ENCODE measurements at places on chromosomes 1 and 21.

GRCh38 chr1:48730164-48730910 is 46.4 kb downstream of the BEND5 start:
- DNase-seq = no peak

DNA sequence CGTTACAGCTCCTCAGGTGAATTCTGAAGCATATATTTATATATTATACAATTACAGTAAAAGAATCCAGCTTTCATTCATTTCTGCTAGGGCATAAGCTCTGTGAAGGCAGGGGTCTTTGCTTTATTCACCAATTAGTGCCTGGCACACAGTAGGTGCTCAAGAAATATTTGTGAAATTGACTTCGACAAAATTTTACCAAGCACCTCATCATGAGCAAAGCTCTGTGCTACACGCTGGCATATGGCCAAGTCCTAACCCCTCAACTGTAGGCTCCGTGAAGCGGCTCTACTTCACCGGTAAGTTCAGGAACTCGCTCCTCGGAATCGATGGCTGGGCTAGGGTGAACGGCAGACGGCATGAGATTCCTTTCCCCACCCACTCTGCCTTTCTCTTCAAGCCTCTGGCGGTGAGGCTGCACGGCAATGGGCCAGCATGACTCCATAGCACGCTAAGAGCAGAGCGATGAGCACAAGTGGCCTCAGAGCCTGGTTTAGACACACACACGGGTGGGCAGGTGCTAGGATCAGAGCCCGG is 8.7 kb downstream of the C1orf174 start:
- DNase-seq = no peak

DNA sequence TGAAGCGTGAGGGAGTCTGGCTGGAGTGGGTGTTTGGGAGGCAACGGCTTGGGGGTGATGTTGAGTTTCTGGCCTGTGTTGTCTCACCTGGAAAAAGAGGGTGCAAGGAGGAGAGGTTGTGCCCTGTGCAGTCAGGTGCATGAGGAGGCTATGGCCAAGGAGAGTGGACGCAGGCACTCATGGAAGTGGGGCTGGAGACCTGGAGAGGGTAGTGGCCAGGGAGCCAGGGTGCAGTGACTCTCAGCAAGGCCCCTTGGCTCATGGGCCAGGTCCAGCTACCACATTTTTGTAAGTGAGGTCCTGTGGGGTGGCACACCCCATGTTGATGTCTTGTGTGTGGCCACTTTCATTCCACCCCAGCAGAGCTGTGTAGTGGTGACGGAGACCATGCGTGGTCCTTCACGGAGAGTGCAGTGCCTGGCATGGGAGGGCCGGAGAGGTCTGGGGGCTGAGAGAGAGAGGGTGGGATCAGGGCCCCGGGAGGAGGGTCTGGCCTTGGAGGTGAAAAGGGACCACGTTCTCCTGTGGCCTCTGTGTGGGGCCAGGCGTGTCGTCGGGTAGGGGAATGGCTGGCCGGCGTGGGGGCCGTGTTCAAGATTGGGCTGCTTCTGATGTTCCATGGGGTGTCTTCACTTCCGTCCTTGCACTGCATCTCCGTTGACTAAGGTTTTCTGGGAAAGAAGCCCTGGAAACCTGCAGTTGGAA is 6.1 kb downstream of the SNAP47 start:
- no peak for DNase-seq

GRCh38 chr1:57079454-57080157 is 113.8 kb upstream of the C8B start:
- DNase-seq = no peak

DNA sequence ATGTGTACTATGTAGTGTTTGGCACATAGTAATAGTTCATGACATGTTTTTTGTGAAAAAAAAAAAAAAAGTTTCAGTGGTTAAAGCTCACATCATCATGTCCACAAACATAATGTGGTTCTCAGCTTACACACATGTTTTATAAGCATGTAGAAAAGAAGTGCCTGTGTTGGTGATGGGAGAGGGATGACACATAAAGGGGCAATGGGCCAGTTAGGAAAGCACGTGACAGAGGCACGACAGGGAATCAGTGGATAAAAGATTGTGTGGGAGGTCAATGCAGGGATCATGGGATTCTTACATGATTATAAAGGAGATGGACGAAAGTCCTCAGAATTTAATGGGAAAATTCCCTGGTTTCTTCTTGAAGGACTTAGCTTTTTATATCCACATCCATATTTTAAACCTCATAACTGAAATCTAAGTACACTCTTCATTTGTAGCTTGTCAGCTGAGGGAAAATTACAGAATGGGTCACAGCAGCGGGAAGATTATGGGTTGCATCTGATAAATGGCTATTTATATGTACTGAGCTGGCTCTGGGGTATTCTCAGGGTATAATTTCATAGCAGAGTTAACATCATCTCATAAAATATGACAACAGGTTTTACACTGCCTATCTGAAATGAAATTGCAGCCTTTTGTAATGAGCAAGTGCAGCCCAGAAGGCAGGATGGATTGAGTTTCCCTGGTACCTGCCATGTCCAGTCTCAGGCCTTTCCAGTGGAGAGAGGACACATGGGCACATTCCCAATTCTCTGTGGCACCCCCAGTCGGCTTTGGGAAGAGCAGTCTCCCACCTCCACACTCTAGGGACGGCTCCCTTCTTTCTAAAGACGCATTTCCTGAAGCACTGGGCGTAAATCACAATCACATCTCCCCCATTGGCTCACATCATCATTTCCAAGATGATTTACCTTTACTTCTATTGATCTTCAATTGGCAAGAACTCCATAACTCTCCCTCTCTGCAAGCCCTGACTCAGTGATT is 42.3 kb upstream of the NHLH2 start:
- DNase-seq = no peak

DNA sequence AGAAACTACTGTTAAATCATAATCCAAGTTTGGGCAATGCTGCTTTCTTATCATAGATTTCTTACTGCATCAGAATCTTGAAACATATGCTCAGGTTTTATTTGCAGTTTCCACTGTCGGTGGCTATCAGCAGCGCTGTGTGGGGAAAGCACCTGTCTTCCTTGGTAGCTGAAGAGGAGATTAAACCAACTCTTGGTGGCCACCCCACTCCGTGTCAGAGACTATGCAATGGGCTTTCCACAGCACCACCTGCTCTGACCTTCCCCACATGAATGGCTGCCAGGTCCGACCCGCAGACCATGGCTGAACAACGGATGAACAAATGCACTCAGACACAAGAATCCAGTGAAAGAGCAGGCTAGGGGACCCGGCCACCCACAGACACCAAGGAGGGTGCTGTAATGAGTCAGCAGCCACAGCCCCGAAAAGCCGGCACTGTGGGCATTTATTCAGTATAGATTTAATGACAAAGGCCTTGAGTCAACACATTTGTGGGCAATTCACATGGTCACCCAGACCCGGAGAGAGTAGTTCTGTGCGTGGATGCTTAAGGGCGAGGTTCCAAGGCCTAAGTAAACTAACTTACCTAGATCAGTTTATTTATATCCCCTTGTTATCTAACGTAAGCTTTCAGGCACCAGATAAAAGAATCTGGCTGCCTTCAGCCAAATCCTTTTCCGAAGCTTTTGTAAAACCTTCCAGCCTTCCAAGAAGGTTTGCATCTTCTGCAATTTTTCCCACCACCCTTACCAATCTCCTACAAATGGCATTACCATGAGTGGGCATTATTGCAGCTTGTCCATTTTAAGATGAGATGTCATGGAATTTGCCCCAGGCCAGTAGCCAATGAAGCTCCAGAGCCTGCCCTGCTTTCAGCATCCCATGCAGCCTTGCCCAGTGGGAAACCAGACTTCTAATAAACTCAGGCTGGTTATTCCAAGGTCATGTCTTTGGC is 82.7 kb downstream of the HLCS start:
- no peak for DNase-seq

DNA sequence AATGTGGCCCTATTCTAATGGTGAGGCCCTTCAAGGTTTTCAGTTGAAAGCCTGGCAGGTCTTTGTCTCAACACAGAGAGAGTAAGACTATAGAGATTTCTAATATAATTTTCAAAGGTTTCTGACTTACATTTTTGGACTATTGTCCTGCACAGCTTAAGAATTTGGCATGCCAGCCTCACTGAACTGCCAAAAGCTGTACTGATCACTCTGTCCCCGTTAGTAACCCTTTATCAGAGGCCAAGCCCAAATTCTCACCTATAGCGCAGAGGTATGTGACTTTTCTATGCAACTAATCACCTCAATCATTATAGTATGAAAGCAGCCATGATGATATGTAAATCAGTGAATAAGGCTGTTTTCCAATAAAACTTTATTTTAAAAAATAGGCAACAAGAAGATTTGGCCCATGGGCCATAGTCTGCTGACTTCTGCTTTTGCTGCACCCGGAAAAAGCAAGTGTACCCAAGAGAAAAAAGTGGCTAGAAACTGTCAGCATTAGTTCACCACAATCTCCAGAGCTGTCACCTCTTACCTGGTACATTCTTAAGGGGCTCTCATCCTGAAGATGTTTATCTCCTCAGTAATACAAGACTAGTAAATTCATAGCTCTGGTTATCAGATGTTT is 85.4 kb downstream of the PIGK start:
- no peak for DNase-seq
